ENCODE measurements at places on chromosomes 5 and 9. TPM values are rescaled to one million over a fixed set of nuclear protein-coding genes. Genes with fewer than 3 reads are reported as not detected.

The TBC1D9B gene
- 66.0 TPM for total RNA-seq

The FOXD4 gene
- total RNA-seq: 0.23 TPM

The RNF208 gene
- 1.9 TPM for total RNA-seq

The FREM1 gene
- not detected for total RNA-seq

The SLC34A1 gene
- not detected for total RNA-seq

Measured in A549 treated with Hydrocortisone at 1 μM for 4 hours (cell line).